Astrocyte (in vitro differentiated cells and primary cell): ENCODE measurements at places on chromosomes 2 and 18.

DNA sequence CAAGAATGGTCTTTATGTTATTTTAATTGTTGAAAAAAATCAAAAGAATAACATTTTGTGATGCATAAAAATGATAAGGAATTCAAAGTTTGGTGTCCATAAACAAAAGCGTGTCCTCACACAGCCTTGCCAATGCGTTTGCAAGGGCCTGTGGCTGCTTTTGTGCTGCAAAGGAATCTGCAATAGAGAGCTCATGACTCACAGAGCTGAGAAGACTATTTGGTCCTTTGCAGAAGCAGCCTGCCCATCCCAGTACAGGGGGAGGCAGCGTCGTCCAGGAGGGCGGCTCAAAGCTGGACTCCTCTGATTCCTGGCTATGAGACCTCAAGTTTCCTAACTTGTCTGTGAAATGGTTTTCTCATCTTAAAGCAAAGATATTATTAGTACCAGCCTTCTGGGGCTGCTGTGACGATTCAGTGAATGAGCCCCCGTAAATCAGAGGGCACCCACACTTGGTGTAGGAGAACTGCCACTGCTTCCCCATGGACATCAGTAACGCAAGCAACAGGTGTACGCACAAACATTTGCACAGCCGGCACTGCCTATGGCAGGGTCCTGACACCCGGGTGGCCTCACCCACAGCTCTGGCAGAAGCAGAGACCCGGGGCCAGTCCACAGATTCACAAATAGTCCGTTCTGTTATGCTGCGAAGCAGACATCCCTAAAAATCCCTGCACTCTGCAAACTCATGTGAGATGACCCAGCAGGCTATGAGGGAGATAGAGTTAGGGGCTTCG, 70.6 kb upstream of the ASAP2 start:
- no peak overlapping the region for H3K27ac ChIP-seq
- H3K4me1 ChIP-seq: no peaks in the 10 kb centered on the region
- no peaks in the 10 kb centered on the region for H3K36me3 ChIP-seq
- H3K4me3 ChIP-seq: no peak overlapping the region
- peak; percentile 57 for DNase-seq

- H3K4me3 ChIP-seq: no peak overlapping the region
- no peaks in the 10 kb centered on the region for H3K27me3 ChIP-seq
- H3K4me1 ChIP-seq: no peaks in the 10 kb centered on the region
- no peak overlapping the region for H3K27ac ChIP-seq
Observed at GRCh38 chr2:168137510-168138180, 109.8 kb downstream of the STK39 start.

- DNase-seq: no peak
- H3K4me1 ChIP-seq: no peaks in the 10 kb centered on the region
- no peak overlapping the region for H3K4me3 ChIP-seq
- no peaks in the 10 kb centered on the region for H3K27me3 ChIP-seq
Observed at GRCh38 chr18:63472380-63472779, 4.4 kb upstream of the SERPINB5 start.

DNA sequence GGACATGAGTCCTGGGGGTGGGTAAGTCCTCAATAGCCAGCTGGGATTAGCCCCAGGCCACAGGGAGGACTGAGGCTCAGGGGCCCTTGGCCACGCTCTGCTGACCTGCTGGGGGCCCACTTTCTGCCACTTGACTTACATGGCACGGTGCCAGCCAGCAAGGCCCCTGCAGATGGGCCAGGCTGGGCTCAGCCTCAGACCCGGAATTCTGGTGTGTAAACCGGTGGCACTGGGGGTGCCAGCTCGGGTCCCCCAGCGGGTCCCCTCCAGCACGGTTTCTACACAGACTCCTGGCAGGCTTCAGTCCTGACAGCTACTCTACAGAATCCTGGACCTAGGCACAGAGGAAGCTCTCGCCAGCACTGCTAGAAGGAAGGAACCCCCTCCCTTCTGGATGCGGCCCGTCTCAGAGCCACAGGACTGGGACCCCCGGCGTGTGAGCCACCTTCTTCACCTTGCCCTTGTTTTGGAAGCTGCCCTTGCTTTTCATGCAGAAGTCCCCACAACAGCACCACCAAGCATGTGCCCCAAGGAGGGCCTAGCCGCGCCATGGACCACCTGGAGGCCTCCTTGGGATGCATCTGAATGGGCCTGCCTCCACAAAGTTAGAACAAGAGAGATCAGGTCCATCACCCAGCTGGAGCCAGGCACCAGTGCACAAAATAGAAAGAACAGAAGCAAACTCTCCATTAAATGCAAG, 8.0 kb downstream of the HDAC4 start:
- H3K4me3 ChIP-seq: no peak overlapping the region
- no peaks in the 10 kb centered on the region for H3K4me1 ChIP-seq
- H3K27me3 ChIP-seq: no peaks in the 10 kb centered on the region
- no peak overlapping the region for H3K27ac ChIP-seq

DNA sequence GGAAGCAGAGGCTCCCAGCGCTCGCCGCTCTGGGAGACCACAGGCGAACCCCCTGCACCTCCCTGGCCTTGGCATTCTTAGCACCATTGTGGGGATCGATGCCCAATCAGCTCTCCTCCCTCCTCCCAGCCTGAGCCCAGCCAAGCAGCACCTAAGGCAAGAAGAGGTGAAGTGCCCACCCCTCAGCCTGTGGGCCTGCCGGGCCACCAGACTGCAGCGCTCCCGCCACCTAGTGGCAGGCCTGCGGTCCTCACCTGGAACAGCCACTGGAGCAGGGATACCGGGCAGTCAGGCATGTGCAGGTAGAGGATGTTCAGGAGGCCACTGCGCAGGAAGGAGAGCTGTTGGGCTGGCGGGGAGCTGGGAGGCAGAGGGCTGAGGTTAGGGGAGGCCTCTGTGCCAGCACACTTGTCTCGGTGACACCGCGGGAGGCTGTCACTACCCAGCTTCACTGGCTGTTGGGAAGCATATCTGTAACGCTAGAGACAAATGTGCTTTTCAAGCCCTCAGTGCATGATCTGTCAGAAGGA, 35.2 kb downstream of the FAM178B start:
- H3K36me3 ChIP-seq: no peaks in the 10 kb centered on the region
- H3K4me3 ChIP-seq: no peak overlapping the region
- peak; percentile 21 for DNase-seq
- no peaks in the 10 kb centered on the region for H3K4me1 ChIP-seq
- peaks cover 12% of the 10 kb centered on the region for H3K27me3 ChIP-seq

GRCh38 chr2:225276207-225276606, 123.3 kb upstream of the NYAP2 start:
- H3K27me3 ChIP-seq: no peaks in the 10 kb centered on the region
- H3K4me3 ChIP-seq: no peak overlapping the region

- no peak overlapping the region for H3K27ac ChIP-seq
- no peak for DNase-seq
- no peaks in the 10 kb centered on the region for H3K36me3 ChIP-seq
- no peaks in the 10 kb centered on the region for H3K27me3 ChIP-seq
- no peak overlapping the region for H3K4me3 ChIP-seq
- H3K4me1 ChIP-seq: no peaks in the 10 kb centered on the region
Observed at GRCh38 chr2:145725876-145726275, 1206.0 kb upstream of the ZEB2 start.

- H3K36me3 ChIP-seq: no peaks in the 10 kb centered on the region
- no peak overlapping the region for H3K27ac ChIP-seq
- no peaks in the 10 kb centered on the region for H3K27me3 ChIP-seq
- peaks cover 38% of the 10 kb centered on the region for H3K4me1 ChIP-seq
Observed at GRCh38 chr18:3620146-3621119, 170.5 kb downstream of the TGIF1 start.

GRCh38 chr2:159484532-159484931, 131.8 kb downstream of the BAZ2B start:
- DNase-seq: no peak
- no peaks in the 10 kb centered on the region for H3K36me3 ChIP-seq
- no peak overlapping the region for H3K27ac ChIP-seq
- H3K4me1 ChIP-seq: no peaks in the 10 kb centered on the region

GRCh38 chr18:44997174-44997573, 316.5 kb downstream of the SETBP1 start:
- H3K27me3 ChIP-seq: no peaks in the 10 kb centered on the region
- no peak overlapping the region for H3K27ac ChIP-seq
- H3K4me1 ChIP-seq: no peaks in the 10 kb centered on the region
- no peak overlapping the region for H3K4me3 ChIP-seq

- H3K4me1 ChIP-seq: peaks cover 6% of the 10 kb centered on the region
- no peaks in the 10 kb centered on the region for H3K27me3 ChIP-seq
- no peaks in the 10 kb centered on the region for H3K36me3 ChIP-seq
- no peak overlapping the region for H3K27ac ChIP-seq
- no peak overlapping the region for H3K4me3 ChIP-seq
Observed at GRCh38 chr2:28670856-28671255, 80.8 kb upstream of the PPP1CB start.

- DNase-seq: no peak
- no peak overlapping the region for H3K4me3 ChIP-seq
- no peak overlapping the region for H3K27ac ChIP-seq
Observed at GRCh38 chr2:23503682-23504081, 118.7 kb downstream of the KLHL29 start.

- H3K4me1 ChIP-seq: peaks cover 9% of the 10 kb centered on the region
- H3K4me3 ChIP-seq: no peak overlapping the region
- H3K36me3 ChIP-seq: no peaks in the 10 kb centered on the region
- H3K27ac ChIP-seq: no peak overlapping the region
- H3K27me3 ChIP-seq: no peaks in the 10 kb centered on the region
- no peak for DNase-seq
Observed at GRCh38 chr18:46275370-46275769, 171.2 kb downstream of the HAUS1 start.

DNA sequence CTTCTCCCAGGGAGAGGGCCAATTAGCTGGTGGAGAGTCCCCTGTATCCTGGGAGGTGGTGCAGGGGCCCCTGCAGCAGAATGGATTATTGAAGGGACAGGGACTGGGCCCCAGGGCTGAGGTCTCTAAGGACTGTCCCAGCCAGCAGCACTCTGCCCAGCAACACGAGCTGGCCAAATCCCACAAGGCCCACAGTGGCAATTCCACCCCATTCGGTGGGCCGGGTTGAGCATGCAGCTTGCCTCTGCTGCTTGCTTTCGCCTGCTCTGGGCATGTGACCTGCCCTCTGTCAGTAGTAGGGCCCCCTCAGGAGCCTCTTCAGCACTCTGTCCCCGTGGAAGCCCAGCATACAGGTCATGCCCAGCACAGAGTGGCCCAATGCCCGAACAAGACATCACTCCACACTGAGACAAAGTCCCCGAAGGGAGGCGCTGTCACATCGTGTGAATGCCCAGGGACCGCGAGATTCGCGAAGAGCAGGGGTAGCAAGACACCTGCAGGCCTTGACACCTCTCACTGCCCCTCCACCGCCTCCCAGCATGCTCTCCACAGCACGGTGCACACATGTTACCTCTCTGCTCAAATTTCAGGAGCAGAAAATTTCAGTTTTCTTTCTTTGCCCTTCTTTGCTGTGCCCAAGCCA, 65.4 kb downstream of the CRACDL start:
- H3K36me3 ChIP-seq: no peaks in the 10 kb centered on the region
- H3K4me3 ChIP-seq: no peak overlapping the region
- no peak overlapping the region for H3K27ac ChIP-seq
- H3K4me1 ChIP-seq: peaks cover 5% of the 10 kb centered on the region

DNA sequence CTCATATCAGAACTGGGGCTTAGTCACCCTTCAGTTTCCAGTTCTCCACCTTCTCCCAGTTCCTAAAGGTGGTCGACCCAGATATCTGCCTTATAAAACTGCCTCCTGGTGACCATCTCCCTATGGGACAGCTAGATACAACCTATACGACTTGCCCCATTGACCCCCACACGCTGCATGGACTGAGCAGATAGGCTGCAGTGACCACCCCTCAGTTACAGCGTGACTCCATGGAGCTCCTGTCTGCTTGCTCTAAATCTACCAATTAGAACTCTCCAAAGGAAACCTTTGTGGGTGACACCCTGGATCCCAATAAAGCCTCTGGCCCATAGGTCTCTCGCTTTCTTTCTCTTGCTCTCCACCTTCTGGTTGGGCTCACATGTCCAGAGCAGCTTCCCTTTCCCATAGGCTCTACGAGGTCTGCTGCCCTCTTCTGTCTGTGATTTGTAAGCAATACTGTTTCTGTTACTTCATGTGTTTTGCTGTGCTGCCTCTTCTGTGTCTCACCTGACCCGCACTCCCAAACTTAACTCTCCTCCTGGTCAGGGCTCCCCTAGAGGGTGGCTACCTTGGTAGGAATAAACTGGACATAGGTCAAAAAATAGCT, 971.3 kb upstream of the FAM98A start:
- no peak overlapping the region for H3K4me3 ChIP-seq
- no peaks in the 10 kb centered on the region for H3K4me1 ChIP-seq
- DNase-seq: no peak
- no peak overlapping the region for H3K27ac ChIP-seq
- H3K36me3 ChIP-seq: no peaks in the 10 kb centered on the region
- H3K27me3 ChIP-seq: no peaks in the 10 kb centered on the region

DNA sequence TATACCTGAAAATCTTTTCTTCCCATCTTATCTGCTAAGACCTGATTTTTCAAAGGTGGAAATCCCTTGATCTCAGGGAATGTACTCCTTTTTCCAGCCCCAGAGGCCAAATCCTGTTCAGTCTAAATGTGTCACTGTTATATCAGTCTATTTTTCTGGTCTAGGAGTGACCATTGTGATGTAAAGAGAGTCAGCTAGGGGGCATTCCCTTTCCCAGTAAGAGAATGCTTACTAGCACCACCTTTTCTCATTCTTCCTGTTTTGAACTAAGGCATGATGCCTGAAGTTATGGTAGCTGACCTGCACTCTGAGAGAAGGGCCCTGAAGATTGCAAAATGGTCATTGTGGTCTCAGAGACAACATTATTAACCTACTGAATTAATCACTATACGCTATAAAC, 124.1 kb upstream of the XIRP2 start:
- H3K4me3 ChIP-seq: no peak overlapping the region
- no peaks in the 10 kb centered on the region for H3K36me3 ChIP-seq
- no peak for DNase-seq
- H3K4me1 ChIP-seq: no peaks in the 10 kb centered on the region
- H3K27me3 ChIP-seq: no peaks in the 10 kb centered on the region

DNA sequence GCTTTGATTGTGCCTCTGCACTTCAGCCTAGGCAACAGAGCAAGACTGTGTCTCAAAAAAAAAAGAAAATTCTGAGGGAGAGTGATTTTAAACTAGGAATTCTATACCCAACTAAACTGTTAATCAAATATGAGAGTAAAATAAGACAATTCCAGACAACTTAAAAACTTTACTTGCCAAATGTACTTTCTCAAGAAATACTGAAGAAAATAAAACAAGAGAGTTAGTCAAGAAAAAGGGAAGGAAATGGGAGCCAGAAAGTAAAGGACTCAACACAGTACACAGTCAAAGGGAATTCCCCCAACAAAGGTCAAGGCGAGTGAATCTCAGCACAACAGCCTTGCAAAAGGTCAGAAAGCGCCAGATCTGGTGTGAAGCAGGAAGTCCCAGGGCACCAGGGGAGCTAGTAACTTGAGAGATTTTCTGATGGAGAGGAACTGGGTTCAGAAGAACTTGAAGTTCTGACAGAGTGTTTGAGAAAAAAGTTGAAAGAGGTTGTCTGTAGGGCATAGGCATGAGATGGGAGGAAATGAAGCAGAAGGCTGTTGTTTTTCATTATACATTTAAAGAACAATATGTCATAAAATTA, 22.6 kb upstream of the TBC1D8 start:
- DNase-seq: no peak
- H3K36me3 ChIP-seq: no peaks in the 10 kb centered on the region
- no peak overlapping the region for H3K27ac ChIP-seq
- no peaks in the 10 kb centered on the region for H3K4me1 ChIP-seq
- no peaks in the 10 kb centered on the region for H3K27me3 ChIP-seq

GRCh38 chr18:23350188-23350587, 102.9 kb upstream of the RIOK3 start:
- H3K27me3 ChIP-seq: no peaks in the 10 kb centered on the region
- H3K4me1 ChIP-seq: peaks cover 9% of the 10 kb centered on the region
- H3K36me3 ChIP-seq: no peaks in the 10 kb centered on the region
- no peak overlapping the region for H3K4me3 ChIP-seq
- no peak overlapping the region for H3K27ac ChIP-seq

GRCh38 chr2:232541195-232541960, 1.9 kb downstream of the CHRNG start:
- no peaks in the 10 kb centered on the region for H3K36me3 ChIP-seq
- no peak overlapping the region for H3K27ac ChIP-seq
